ENCODE measurements at places on chromosomes 1 and 21. TPM values are rescaled to one million over a fixed set of nuclear protein-coding genes. Genes with fewer than 3 reads are reported as not detected.

- H3K27ac ChIP-seq: no peak overlapping the region
- H3K36me3 ChIP-seq: no peaks in the 10 kb centered on the region
- no peaks in the 10 kb centered on the region for H3K27me3 ChIP-seq
- H3K4me1 ChIP-seq: no peaks in the 10 kb centered on the region
- H3K4me3 ChIP-seq: no peak overlapping the region
- DNase-seq: no peak
Observed at GRCh38 chr1:50488356-50488755, 65.1 kb upstream of the DMRTA2 start.

- no peak for DNase-seq
- no peaks in the 10 kb centered on the region for H3K36me3 ChIP-seq
- H3K27me3 ChIP-seq: peaks cover 4% of the 10 kb centered on the region
- no peak overlapping the region for H3K4me3 ChIP-seq
- H3K4me1 ChIP-seq: no peaks in the 10 kb centered on the region
Observed at GRCh38 chr1:211910913-211911485, 80.4 kb upstream of the LPGAT1 start.

GRCh38 chr21:9750341-9751086 is 770.9 kb upstream of the TPTE start:
- H3K27me3 ChIP-seq: no peaks in the 10 kb centered on the region
- no peak for DNase-seq
- H3K4me3 ChIP-seq: no peak overlapping the region
- no peak overlapping the region for H3K27ac ChIP-seq

ELOVL1 gene
- 283 TPM for polyA plus RNA-seq

DNALI1 gene
- polyA plus RNA-seq: 0.06 TPM

All from keratinocyte (primary cell).